ENCODE measurements at places on chromosomes 7 and 10.

GRCh38 chr10:104548090-104548489 is 93.0 kb upstream of the SORCS3 start:
- DNase-seq: no peak

DNA sequence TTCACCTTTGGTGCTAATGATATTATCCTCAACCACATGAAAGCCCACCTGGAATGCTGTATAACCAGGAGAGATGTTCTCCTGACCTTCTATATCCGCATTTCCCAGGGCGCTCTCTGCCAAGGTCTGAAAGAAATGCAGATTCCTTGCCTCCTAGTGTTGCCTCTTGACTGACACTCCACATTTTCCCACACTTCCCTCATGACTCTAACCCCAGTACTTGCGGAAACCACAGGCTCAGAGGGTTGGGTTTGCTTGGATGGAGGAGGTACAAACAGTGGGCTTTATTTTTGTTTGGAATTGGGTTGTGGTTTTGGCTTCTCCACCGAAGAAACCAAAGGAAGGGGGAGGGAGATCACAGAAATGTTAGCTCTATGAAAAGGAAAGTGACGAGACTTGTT is 222.9 kb upstream of the CELF2 start:
- DNase-seq: peak; percentile 72

GRCh38 chr7:129247087-129247486 is 22.3 kb downstream of the AHCYL2 start:
- DNase-seq: no peak

GRCh38 chr7:121530227-121531174 is 134.4 kb upstream of the FAM3C start:
- DNase-seq: peak; percentile 85

DNA sequence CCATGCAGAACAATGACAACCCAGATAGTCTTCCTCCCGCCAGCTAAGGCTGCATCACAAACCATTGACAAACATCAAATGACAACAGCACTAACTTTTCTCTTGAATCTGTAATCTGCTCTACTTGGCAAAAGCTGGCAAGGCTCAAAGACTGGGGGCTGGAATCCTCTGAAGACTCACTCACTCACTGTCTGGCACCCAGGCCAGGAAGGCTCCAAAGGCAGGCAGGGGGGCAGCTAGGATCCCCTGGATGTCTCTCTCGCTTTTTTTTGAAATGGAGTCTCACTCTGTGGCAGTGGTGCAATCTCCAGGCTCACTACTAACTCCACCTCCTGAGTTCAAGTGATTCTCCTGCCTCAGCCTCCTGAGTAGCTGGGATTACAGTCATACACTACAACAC is 159.7 kb upstream of the GPR26 start:
- no peak for DNase-seq

GRCh38 chr7:117012696-117013095 is 59.4 kb downstream of the ST7 start:
- DNase-seq: no peak

- DNase-seq: no peak
These were observed 94.9 kb downstream of the ZWINT start for GRCh38 chr10:56266120-56266519.

DNA sequence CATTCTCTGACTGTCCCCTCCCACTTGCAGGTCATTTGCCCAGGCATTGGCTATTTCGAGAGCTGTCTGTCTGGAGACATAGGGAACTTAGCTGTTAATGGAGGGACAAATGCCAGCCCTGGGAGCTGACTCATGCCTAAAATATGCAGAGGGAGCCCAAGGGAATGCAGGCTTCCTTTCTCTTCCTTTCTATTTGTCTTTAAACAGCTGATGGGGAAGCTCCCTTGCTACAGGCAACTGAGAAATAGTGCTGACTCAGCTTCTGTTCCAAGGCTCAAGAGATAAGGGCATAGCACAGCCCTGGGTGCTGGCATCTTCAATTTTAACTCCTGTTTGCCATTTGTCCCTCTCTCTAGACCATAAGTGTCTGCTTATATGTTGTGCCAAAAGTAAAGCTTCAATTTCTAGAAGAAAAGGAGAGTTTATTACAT is 82.7 kb upstream of the C1GALT1 start:
- DNase-seq: peak; percentile 96

- no peak for DNase-seq
These were observed 6.6 kb upstream of the ZYX start for GRCh38 chr7:143374561-143374960.

GRCh38 chr10:114234132-114234531 is 4.9 kb upstream of the VWA2 start:
- no peak for DNase-seq

DNA sequence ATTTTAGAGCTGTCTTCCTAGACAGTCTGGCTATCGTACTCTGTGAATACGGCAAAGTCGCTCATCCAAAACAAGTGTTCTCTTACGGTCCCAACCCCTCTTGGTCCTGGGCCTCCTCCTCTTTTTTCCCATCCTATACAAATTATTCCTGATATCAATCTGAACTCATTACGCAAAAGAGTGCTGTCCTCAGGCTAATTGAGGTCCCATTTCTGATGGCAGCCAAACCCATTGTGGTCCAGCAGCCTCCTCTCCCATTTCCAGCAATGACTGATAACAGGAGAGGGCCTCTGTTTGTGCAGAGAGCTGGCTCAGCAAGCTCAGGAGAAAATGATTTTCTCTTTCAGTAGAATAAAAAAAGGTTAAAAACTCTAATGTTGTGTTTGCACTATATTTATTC is 203.4 kb upstream of the GHITM start:
- no peak for DNase-seq

DNA sequence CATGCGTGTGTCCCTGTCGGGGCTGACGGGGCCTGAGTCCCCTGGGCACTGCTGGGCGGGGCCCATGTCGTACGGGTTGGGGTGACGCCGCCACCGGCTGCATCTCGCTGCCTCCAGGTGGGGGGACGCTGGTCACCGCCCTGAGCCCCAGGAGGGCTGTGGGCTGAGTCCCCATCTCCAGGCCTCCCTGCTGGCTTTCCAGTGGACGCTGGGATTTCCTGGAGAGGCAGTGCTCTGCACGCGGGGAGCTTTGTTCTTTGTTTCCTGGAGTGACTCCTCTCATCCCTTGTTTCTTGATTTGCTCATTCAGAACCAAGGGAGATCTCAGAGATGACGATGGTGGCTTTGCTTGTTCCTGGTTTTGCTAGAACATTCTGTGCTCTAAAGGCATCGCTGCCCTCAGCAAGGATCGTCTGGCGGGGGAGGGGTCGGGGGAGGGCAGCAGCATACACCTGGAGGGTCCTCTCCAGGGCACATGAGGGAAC is 21.0 kb downstream of the PWWP2B start:
- no peak for DNase-seq

- no peak for DNase-seq
These were observed 11.0 kb downstream of the FLNC start for GRCh38 chr7:128841171-128841690.

- no peak for DNase-seq
These were observed 48.2 kb upstream of the LAMB4 start for GRCh38 chr7:108178398-108178797.

- DNase-seq: no peak
These were observed 22.5 kb upstream of the WASL start for GRCh38 chr7:123771256-123771655.

DNA sequence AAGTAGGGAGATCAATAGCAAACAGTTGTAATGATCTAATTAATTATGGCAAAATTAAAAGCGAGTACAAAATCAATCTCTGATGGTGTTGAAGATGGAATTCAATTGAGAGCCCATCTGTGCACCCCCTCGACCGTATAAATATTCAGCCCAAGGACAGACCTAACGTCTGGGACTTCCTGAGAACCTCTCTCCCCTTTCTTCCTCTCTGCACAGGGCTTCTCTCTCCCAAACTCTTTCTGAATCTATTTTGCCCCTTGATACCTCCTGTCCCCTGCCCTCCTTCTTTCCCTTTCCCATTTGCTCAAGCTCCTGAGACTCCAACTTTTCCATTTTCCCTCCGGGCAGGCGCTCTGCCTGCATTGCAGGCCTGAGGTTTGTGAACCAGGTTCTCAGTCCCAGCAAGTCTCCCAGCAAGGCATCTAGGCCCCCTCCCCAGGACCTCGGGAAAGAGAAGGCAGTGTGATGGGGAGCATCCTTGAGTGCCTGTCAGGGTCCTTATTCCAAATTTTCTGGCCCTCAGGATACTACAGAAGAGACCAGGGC is 8.5 kb upstream of the PAX2 start:
- DNase-seq: no peak

DNA sequence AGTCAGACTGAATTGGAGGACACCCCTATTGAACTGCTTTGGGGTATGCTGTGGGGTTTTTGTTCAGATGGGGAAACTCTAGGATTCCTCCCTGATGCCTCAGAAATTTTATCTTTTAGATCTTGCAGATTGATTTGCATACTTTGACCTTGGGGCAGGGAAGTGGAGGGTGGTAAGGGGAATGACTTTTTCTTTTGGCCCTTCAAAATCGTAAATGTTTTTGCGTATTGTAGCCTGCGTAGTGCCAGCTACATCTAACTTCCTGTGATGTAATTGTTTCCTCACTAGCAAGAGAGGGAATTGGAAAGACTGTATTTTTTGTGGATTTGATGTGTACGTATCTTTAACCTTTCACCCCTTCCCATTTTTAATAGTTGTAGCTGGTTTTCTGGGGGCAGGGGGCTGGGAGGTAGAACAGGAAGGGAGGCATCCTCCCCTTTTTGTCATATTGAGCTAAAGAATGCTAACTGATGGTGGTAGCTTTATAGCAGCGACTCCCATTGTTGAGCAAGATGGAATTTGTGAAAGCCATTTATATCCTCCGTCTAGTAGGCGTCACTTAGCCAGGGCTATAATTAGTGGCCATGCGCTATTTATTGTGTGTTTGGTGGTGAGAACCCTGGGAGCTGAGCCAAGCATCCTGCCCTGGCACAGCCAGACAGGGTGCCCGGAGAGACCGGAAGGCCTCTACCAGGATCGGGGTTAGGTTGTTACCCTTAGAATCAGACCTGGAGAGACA is 11.3 kb downstream of the DUSP5 start:
- DNase-seq: no peak

DNA sequence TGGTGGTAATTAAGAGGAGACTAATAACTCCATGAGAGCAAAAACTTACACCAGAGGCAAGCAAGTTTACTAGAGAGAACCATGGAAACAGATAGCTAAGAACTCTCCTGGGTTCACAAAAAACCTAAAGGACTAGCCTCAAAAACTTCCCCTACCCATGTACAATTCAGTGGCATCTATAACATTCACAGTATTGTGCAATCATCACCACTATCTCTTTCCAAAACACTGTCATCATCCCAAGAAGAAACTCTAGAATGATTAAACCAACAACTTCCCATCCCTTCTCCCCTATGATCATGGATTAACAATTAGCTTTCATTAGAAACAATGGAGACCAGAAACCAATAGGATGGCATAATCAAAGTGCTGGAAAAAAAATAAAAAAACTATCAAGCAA is 1038.3 kb downstream of the LRMDA start:
- DNase-seq: no peak

GRCh38 chr10:73765066-73765465 is 16.8 kb upstream of the CHCHD1 start:
- DNase-seq: no peak

- no peak for DNase-seq
These were observed 221.7 kb downstream of the KIAA1217 start for GRCh38 chr10:24430591-24430990.

DNA sequence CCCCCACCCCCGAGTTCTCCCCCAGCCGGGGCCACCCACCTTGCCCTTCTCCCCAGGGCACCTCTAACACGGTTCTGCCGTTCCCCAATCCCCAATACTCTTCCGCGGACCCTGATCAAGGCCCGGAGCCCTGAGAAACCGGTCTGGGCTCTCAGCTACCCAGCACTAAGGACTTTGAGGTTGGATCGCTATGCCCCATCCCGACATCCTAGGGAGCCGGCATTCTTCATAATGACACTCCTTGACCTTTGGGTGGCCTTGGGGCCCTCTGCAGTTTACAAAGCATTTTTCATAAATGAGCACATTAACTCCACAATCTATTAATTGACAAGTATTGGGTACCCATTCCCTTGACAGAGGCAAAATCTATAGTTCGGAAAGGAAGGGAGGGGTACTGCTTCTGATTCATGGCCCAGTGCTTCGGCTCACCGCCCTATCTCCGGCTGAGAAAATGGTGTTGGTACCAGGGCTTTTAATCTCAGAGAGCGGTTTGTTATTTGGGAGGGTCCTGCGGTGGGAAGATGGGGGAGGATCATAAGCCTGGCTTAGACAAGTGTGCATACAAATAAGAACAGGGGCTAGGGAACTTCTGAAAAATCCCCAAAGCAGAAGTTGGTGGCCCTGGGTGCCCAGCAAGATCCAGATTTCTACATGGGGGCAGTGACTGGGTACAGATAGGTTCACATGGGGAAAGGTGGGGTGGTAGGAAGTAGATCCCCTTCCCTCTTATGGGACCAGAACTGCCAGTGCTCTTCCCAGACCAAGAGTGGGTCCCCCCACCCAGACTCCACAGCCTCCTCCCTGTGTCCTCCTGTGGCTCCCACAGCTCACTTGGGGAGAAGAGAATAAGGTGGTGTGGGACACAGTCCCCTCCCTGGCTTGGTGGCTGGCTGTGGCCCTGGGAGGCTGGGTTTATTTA is 3.2 kb downstream of the IMPDH1 start:
- DNase-seq: no peak

GRCh38 chr7:1854866-1855724 is 185.0 kb downstream of the ELFN1 start:
- no peak for DNase-seq

DNA sequence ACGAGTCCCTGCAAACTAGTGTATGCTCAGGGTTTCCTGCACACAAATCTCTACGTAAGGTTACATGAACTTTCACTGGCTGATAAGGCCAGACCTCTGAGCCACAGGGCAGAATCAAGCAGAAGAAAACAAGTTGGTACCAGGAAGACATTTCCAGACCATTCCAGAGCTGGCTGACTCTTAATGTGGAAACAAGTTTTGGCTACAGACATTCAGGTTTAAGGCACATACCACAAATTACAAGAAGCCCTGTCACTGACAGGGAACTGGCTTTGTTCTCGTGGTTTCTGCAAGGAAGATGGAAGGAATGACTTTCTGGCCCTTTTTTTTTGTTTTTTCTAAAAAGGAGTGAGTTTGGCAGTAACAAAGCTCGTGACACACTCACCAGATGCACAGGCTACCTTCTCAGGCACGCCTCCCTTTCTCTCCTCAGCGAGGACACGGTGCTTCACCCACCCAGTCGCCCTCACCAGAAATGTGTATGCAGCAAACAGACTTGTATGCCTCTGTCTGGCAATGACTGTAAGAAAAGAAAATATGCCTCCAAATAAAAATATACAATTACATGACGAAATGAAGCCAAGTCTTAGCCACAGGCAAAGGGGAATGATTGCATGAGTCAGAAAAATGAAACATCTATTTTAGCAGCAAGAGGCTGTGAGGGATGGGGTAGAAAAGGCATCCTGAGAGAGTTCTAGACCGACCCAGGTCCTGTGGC is 22.6 kb downstream of the PLAC9 start:
- no peak for DNase-seq

DNA sequence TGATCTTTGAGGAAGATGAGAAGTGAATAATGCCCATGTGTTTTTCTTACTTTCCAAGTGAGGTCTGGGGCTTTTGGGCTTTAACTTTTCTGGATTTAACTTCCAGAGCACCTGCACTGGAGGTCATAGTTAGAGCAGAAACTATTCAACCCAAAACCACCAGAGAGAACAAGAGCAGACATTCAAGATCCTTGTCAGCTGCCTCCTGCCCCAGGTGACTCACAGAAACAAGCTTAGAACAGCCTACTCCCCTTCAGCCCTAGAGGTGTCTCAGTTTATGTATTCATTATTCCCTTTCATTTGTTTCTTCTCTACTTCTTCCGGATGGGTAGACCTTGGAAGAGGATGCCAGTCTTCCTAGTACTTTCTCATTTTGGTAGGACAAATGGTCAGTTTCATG is 270.5 kb downstream of the CNTNAP2 start:
- DNase-seq: no peak
